Smooth muscle cell of the umbilical artery (primary cell): ENCODE measurements at places on chromosomes 7 and 10. TPM values are rescaled to one million over a fixed set of nuclear protein-coding genes. Genes with fewer than 3 reads are reported as not detected.

Gene AQP1
- 19.5 and 27.0 TPM in 2 replicates for total RNA-seq

Gene AKR1C8
- total RNA-seq: not detected in 2 replicates

Gene COX15
- 32.4 and 33.3 TPM in 2 replicates for total RNA-seq

Gene MCM10
- total RNA-seq: 0.89 and 7.2 TPM in 2 replicates

Gene PNLIPRP3
- not detected in 2 replicates for total RNA-seq

Gene ADGRA1
- total RNA-seq: not detected in 2 replicates

Gene ZNF487
- total RNA-seq: 3.3 and 3.9 TPM in 2 replicates

Gene CUL1
- total RNA-seq: 49.3 and 71.6 TPM in 2 replicates

Gene OR2A5
- total RNA-seq: not detected in 2 replicates

Gene HMX2
- not detected in 2 replicates for total RNA-seq

Gene ANXA11
- 40.4 and 81.8 TPM in 2 replicates for total RNA-seq

Gene ODAD2
- 1.5 and 1.8 TPM in 2 replicates for total RNA-seq

Gene WIPF3
- total RNA-seq: not detected in 2 replicates

Gene PLAC9
- 2.6 and 2.7 TPM in 2 replicates for total RNA-seq

Gene HECTD2
- total RNA-seq: 6.8 and 9.1 TPM in 2 replicates

Gene RNF148
- total RNA-seq: 0.92 TPM in 1 of 2 replicates, not detected in the other

Gene NKX1-2
- total RNA-seq: not detected in 2 replicates

Gene NACAD
- 1.2 and 7.4 TPM in 2 replicates for total RNA-seq

Gene NMT2
- 14.8 and 30.3 TPM in 2 replicates for total RNA-seq

Gene NOBOX
- not detected in 2 replicates for total RNA-seq

Gene DNAJC12
- total RNA-seq: 5.1 and 13.1 TPM in 2 replicates

Gene SYT15
- total RNA-seq: 0.05 and 0.59 TPM in 2 replicates

Gene RHEB
- total RNA-seq: 67.1 and 80.8 TPM in 2 replicates
